IMR-90 (cell line): ENCODE measurements at places on chromosomes 16 and 17. TPM values are rescaled to one million over a fixed set of nuclear protein-coding genes. Genes with fewer than 3 reads are reported as not detected.

CHST4 gene
- total RNA-seq = under 0.01 TPM in 1 of 2 replicates, not detected in the other

CACNA1H gene
- total RNA-seq = 1.6 and 1.7 TPM in 2 replicates

CTRL gene
- total RNA-seq = 0.18 and 0.28 TPM in 2 replicates

MT4 gene
- total RNA-seq = not detected in 2 replicates

ASGR1 gene
- total RNA-seq = 1.3 and 1.9 TPM in 2 replicates

ADGRG3 gene
- not detected in 2 replicates for total RNA-seq

MYCBPAP gene
- under 0.01 and 0.18 TPM in 2 replicates for total RNA-seq

TAC4 gene
- not detected in 2 replicates for total RNA-seq

SHCBP1 gene
- total RNA-seq = 18.3 and 35.3 TPM in 2 replicates

HOXB2 gene
- total RNA-seq = 2.7 and 3.1 TPM in 2 replicates

KRTAP1-5 gene
- 33.1 and 34.8 TPM in 2 replicates for total RNA-seq

FOXN1 gene
- not detected in 2 replicates for total RNA-seq

TANGO6 gene
- total RNA-seq = 19.7 and 22.4 TPM in 2 replicates

DCUN1D3 gene
- 42.3 and 51.7 TPM in 2 replicates for total RNA-seq

TNFRSF12A gene
- 103 and 118 TPM in 2 replicates for total RNA-seq

TEX19 gene
- total RNA-seq = under 0.01 and 0.28 TPM in 2 replicates

CLDN9 gene
- not detected in 2 replicates for total RNA-seq

SP6 gene
- under 0.01 TPM in 2 replicates for total RNA-seq

MT1E gene
- total RNA-seq = 137 and 166 TPM in 2 replicates

TBC1D3E gene
- not detected in 2 replicates for total RNA-seq

ZNF200 gene
- total RNA-seq = 7.5 and 8.3 TPM in 2 replicates

ZSCAN10 gene
- total RNA-seq = not detected in 2 replicates

TMEM220 gene
- total RNA-seq = 1.1 and 1.7 TPM in 2 replicates

CRYBA1 gene
- total RNA-seq = not detected in 2 replicates

LPCAT2 gene
- 8.6 and 15.6 TPM in 2 replicates for total RNA-seq

SEZ6L2 gene
- 0.72 and 0.83 TPM in 2 replicates for total RNA-seq

KRT15 gene
- 2.9 and 3.6 TPM in 2 replicates for total RNA-seq
